Astrocyte of the cerebellum (primary cell): ENCODE measurements at places on chromosomes 5 and 9.

DNA sequence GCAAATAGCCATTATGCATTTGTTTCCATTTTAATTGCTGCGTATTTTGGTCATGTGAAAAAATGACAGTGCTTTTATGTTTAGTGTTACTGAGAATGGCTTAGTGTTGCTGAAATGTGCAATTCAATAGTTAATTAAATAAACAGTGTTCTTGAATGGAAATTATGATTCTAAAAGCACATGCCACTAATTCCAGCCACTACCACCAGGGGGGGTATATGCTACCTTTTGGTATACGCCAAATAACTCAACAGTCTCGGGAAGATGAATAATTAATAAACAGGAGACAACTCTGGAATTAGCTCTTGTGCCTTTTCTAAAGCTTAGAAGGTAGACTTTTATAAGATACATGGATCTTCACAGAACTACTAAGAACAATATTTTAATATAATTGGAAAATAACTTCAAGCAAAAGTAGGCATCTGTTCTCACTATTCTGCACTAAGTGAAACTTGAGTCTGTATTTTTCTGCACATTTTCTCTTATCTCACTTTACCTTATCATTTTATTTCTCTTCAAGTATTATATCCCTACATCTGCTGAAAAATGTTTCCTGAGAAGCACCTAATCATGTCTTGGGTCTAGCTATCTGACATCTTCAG lies 83.5 kb upstream of the MINAR2 start:
- DNase-seq: peak; percentile 15

DNA sequence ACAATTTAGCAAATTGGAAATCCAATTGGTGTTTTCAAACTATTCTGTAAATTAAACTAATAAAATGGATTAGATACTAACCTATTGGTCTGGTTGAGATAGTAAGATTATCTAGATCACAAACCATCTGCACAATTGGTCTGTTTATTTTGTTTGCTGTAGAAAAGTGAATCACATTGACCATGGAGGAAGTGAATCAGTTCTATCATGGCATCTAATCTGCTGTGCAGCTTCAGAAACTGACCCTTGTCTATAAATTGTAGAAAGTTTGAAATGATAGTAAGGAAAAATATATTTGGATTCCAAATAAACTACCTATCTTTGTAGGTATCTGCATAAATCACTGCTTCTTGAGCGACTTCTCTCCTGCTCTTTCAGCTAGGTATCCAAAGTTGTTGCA lies 1865.4 kb downstream of the MAT2B start:
- no peak for DNase-seq

GRCh38 chr5:175773534-175774070 lies 97.8 kb upstream of the CPLX2 start:
- no peak for DNase-seq

GRCh38 chr9:27471789-27472188 lies 52.3 kb upstream of the IFNK start:
- DNase-seq: no peak

- DNase-seq: no peak
These were observed 55.9 kb upstream of the IL12B start for GRCh38 chr5:159386028-159386711.

GRCh38 chr5:104643320-104643719 lies 1080.7 kb upstream of the NUDT12 start:
- no peak for DNase-seq

DNA sequence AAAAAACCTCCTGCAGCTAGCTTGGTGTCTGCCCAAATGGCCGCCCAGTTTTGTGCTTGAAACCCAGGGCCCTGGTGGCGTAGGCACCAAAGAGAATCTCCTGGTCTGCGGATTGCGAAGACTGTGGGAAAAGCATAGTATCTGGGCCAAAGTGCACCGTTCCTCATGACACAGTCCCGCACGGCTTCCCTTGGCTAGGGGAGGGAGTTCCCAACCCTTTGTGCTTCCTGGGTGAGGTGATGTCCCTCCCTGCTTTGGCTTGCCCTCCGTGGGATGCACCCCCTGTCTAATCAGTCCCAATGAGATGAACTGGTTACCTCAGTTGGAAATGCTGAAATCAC lies 83.0 kb upstream of the JAK2 start:
- DNase-seq: no peak

DNA sequence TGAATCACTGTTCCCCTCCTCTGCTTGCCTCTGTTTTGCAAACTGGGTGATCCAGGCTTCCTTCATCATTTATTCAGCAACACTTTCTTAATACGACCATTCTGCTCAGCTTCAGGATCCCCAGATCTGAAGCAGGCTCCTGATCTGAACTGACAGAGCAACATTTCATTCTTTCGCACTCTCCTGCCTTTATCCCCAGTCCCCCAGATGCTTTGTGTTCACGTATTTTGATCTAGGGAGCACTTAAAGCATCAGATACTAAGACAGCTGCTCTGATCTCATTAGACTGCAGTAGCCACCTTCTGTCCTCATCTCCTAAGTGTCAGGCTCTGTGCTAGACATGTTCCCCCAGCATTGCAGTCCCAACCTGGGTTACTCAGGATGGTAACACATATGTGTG lies 158.0 kb downstream of the TRIO start:
- no peak for DNase-seq

DNA sequence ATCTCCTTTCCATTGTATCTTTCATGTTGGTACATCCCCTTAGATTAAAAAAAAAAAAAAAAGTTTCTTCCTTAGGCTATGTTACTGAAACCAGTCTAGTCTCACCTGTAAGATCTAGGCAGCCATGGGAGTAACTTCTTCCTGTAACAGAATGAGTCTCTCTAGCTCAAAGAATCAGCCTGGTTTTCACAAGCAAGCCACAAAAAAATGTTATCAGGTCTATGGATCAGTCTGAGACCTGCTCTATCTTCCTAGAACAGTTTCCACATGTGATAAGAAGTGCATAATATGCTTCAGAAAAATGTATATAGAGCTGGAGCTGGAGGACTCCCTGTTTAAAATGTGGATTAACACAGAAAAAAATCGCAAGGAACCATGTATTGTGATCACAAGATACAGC lies 53.8 kb downstream of the ARRDC3 start:
- no peak for DNase-seq

DNA sequence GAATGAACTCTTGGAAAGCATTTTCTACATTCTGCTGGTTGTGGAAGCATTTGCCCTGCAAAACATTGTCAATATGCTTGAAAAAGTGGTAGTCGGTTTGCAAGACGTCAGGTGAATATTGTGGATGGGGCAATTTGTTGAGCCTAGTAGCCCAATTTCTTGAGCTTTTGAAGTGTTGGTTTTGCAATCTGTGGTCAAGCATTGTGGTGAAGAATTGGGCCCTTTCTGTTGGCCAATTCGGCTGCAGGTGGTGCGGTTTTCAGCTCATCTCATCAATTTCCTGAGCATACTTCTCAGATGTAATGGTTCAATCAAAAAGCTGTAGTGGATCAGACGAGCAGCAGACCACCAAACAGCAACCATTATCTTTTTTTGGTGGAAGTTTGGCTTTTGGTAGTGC lies 426.8 kb upstream of the CDH9 start:
- DNase-seq: no peak

GRCh38 chr9:94112716-94113465 lies 28.6 kb downstream of the PTPDC1 start:
- no peak for DNase-seq

GRCh38 chr9:128034821-128035652 lies 32.1 kb downstream of the NAIF1 start:
- DNase-seq: peak; percentile 49

DNA sequence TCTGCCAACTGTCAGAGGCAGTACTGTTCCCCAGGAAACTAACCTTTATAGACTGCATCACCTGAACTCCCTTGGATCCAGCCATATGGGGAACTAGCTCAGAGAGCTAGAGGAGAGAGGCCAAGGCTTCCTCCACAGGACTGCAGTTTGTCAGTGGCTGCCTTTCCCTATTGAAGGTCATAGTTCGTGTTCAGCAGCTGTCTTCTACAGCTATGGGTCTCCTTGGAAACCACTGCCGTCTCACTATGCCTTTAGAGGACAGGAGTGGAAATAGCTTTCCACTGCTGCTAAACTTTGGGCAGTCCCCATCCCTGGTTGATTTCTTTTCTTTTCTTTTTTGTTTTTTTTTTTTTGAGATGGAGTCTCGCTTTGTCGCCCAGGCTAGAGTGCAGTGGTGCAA lies 4.4 kb upstream of the SLIT3 start:
- no peak for DNase-seq

- DNase-seq: no peak
These were observed 180.8 kb downstream of the TMEM232 start for GRCh38 chr5:110545716-110546115.

DNA sequence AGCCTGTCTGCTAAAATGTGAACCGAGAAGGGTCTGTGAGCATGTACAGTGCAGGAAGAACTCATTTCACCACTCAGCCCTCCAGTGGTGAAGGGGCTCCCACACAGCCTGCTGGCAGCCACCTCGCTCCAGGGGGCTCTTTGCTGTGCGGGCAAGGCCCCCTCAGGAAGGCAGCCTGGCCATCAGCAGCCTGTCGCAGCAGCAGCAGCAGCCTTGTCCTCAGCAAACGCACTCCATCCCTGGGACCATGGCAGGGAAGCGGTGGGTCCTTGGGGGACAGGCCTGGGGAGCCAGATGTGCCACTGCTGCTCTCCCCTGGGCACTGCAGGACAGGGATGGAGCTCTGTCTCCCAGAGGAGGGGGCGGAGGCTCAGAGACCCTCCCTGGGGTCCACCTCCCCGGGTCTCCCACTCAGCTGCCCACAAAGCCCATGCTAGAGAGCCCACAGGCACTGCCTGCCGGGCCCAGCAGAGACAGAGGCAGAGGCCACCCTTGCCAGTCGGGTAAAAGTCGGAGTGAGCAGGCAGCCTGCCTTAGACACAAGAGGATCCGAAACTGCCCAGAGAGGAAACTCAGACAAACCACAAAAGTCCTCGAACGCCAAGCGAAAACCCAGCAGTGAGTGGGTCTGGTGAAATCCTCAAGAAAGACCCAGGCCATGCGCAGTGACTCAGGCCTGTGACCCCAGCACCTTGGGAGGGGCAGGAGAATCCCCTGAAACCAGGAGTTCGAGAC lies 8.0 kb downstream of the BRD3 start:
- no peak for DNase-seq
